ENCODE measurements at places on chromosomes 11 and 22.
A peak's percentile ranks its signal among the peaks of the same experiment; 100 is the strongest.

DNA sequence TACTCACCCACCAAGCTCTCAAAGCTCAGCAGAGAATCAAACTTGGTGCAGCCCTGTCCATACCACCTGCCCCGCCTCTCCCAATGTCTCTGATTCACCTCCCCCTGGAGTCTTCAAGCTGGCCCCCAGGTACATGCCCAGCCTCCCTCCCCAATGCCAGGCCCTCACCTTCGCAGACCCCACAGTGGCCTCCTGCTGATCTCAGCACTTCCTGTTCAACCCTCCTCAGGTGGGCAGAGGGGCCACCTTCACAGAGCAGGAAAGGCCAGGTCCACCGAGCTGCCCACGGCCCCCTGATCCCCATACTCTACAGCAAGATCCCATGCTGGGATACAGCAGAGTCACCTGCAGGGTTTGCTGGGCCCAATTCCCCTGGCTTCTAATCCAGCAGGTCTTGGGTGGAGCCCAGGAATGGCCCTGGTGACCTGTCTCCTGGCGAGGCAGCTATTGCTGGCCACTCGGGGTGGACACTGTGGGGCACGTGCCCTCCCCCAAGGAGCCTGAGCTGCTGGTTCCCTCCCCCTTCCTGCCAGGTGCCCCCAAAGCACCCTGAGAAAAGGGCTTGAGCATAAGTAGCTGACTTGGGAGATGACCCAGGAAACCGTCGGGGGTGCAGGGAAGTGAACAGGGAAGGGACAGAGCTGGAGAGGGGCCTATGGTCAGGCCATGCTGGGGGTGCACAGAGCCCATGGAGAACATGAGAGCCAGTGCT lies 150.7 kb downstream of the BRD1 start:
- no peak for DNase-seq

DNA sequence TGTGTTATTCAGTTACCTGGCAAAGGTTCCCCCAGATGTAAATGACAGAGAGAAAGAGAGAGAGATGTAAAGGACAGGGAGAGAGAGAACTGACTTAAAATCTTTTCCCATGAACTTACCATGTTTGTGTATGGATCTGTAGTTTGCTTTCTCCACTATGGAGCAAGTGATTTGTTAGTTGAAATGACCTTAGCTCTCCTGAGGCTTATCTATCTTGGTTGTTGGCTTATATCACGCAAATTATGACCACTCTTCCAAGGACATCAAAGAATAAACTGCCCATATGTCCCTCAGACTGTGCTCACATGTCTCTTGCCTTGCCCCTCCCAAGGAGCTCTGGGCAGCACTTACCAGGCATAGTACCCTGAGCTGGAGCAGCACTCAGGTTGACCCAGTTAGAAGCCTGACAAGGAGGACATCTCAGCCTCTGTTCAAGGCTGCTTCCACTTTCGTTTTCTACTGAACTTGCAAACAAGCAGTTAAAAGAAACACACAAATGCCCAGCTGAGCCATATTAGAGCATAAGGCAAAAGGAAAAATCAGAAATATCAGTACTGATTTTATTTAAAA lies 95.3 kb upstream of the RCN1 start:
- peak; percentile 24 for DNase-seq

DNA sequence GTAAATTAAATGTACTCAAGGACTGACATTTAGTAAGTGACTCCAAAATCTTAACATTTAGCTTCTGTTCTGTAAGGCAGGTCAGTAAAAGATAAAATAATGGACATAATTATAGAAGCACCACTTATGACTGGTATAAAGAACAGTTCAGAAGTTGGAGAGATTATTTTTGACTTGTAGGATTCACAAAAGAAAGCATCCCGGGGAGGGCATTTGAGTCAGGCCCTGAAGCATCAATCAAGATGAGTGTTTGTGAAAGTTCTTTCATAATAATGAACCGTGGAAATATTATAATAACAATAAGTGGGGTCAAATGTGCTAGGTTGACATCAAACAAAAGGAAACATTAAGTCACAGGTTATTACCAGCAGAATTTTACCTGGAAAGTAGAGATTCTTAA lies 201.9 kb downstream of the DDX10 start:
- DNase-seq, result no peak

GRCh38 chr11:33329705-33330329 lies 72.6 kb downstream of the HIPK3 start:
- DNase-seq, result peak; percentile 38

DNA sequence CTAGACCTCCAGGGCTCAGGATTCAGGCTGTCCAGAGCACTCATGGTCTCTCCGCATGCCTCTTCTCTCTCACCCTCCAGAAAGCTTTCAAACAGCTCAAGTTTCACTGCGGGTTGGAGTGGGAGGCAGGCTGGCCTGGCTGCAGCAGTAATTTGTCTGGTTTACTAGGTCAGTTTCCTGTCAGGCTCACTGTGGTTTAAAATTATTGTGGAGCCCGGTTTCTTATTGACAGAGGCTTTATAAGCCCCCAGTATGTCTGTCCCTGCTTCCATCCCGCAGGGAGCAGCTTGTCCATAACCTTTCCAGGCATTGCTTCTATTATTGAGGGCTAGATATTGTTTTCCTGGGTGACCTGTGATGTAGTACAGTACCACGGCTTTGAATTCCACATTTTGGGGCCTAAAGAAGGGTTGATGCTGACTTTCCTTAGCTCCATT lies 235.3 kb upstream of the SORL1-AS1 start:
- no peak for DNase-seq

DNA sequence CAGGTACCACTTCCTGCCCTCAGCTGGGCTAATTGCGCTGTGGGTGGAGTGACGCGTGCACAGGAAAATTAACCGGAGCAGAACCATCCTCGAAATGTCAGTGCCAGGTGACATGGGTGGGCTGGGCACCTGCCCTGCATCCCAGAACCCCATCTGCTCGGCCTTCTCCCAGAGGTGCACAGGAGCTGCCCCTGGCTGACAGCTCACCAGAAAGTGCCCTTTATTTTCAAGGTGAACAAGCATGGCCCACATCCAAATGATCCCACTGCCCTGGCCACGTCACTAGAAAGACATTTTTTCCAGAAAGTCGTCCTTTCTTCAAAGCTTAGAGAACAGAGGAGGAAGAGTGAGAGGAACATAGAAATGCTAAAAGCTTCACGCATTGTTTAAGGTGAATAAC lies 4.1 kb upstream of the ELFN2 start:
- no peak for DNase-seq

DNA sequence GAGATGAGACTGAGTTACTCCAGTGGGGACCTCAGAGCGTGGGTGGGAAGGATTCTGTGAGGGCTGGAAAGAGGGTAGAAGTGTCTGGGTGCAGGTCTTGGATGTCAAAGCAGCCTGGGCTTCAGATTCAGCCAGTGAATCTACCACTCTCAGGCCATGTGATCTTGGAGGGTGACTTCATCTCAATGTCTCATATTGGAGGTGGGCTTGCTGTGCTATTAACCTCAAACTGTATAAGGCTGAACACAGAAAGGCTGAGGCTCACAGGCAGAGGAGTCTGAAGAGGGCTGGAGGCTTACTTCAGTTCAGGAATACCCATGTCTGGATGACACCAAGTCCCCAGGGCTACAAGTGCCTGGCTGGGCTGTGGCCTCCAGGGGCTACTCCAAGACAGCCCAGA lies 63.4 kb downstream of the CSNK2A3 start:
- DNase-seq, result no peak

DNA sequence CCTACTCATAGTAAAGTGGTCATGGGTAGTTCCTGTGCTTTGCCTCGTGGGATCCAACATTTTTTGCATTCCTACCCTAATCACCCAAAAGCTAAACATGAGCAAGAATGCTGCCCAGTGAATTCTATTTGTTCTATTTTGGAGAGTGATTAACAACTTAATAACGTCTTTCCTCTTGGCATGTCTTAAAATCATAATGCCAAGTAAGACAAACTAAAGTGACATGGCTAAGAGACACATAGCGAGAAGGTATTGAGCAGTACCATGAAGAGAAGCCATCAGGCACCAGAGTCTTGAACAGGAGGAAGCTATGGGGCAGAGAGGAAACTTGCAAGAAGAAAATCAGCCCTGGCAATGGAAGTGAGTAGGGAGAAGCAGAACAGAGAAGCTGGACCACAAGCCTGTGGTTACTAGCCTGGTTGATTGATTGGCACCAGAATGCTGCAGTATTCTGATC lies 32.0 kb downstream of the EXPH5 start:
- no peak for DNase-seq

GRCh38 chr22:27197052-27197451 lies 539.7 kb downstream of the MIAT start:
- DNase-seq, result no peak

- no peak for DNase-seq
Observed at GRCh38 chr11:118535261-118535660, 4.3 kb downstream of the TMEM25 start.

GRCh38 chr22:37043828-37044538 lies 7.6 kb upstream of the KCTD17 start:
- DNase-seq, result peak; percentile 31

GRCh38 chr11:15871904-15872626 lies 484.3 kb downstream of the SOX6 start:
- DNase-seq, result no peak

- DNase-seq, result no peak
Observed at GRCh38 chr22:27632451-27633295, 168.9 kb downstream of the MN1 start.

DNA sequence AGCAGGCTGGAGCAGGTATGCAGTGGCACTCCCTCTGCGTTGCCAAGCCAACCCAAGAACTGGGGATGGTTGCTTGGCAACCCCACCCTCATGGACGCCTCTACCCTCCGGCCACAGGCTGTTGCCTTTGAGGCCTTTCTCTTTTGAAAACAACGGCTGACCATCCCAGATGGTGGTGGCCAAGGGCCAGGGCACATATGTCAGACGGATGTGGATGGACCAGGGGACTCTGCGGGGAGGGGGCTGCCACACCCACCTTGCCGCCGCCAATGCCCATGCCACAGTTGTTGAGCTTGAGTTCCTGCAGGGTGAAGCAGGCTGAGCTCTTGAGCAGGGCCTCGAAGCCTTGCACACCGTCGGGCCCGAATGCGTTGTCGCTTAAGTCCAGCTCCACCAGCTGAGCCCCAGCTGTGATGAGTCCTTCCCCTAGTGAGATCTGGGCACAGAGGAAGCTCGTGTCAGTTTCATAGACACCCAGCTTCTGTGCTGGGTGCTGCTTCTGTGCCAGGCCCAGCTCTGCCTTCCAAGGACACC lies 21.5 kb downstream of the RANGAP1 start:
- no peak for DNase-seq

DNA sequence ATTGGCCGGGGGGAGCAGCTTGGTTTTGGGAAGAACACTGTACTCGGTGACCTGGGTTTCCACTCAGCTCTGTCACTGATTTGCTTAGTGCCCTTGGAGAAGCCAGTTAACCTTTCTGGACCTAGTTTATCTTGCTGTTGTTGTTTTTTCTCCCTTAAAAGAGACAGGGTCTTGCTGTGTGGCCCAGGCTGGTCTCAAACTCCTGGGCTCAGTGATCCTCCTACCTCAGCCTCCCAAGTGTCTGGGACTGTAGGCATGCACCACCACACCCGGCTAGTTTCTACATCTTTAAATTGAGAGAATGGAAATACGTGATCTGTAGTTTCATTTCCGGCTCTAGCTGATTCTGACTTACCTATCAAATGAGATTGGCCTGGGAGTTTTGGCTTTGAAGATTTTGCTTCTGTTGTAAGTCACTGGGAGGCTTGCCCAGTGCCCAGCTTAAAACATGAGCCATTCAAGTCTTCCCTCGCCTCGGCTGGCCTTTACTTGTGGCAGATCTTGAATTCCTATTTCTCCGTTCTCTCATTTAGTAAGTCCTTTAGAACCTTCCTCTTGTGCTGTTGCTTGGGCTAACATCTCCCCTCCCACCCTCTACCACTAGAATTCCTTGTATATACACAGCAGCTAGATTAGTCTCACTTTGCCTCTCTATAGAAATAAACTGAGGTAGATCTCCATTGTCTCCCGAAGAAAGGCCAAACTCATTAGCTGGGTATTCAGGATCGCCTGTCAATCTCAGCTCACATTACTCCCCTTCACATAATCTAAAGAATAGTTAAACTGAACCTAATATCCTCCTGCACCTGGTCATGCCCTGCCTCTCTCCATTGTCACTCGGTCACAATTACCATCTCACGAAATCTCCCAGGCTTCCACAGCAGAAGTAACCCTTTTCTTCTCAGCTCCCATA lies 87.7 kb upstream of the SLC25A18 start:
- DNase-seq, result no peak

- no peak for DNase-seq
Observed at GRCh38 chr22:33659448-33659847, 260.8 kb downstream of the LARGE1 start.

- no peak for DNase-seq
Observed at GRCh38 chr11:64760759-64761420, 1.1 kb upstream of the PYGM start.

DNA sequence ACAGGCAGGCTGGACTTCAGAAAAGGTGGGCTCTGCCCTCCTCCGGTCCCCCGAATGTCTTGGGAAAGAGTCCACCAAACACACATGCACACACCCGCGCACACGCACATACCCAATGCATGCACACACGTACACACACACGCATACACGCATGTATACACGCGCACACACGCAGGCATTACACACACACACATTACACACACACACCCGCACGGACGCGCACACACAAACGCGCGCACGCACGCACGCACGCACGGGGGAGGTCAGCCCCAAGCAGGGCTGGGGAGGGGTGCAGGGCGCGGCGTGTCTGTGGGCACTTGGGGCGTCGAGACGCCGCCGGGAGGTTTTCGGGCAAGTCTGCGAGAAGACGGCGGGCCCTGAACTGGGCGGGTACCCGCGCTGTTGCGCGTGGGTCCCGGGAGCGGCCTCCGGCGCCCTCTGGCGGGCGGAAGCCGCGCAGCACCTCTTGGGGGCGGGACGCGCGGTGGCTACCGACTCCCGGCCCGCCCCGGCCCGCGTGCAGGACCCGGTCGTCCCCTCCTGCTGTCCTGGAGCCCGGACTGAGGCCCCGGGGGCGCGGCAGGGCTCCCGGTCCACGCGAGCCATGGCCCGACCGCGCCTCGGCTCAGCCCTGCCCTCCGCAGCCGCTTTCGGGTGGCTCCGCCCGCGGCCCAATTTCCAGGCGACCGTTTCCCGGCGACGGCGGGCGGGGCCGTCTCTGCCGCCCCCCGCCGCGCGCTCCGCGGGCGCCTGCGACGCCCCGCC lies 3.6 kb downstream of the SEPTIN5 start:
- DNase-seq, result no peak

DNA sequence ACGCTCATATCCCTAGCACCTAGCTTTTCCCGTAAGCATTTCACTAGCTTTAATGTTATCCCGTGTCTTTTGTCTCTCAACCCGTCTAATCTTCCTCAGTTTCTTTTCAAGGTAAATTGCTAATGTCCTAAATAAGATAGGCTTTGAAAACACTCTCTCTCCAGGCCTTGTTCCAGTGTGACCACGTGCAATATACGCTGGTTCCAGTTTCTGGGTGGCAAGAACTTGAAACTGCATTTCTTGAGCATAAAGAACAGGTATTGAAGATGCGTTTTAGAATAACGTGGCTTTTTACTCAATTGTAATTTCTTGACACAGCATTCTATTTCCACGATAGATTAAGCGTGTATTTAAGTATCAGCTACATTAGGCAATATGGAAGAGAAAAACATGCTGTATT lies 1.1 kb downstream of the CDC45 start:
- no peak for DNase-seq

- no peak for DNase-seq
Observed at GRCh38 chr11:115488945-115489344, 15.3 kb downstream of the CADM1 start.

All from GM12864 (cell line).